ENCODE measurements at places on chromosomes 12 and 14. TPM values are rescaled to one million over a fixed set of nuclear protein-coding genes. Genes with fewer than 3 reads are reported as not detected.
A peak's percentile ranks its signal among the peaks of the same experiment; 100 is the strongest.

ZFHX2 gene
- 2.2 TPM for total RNA-seq

ALKBH1 gene
- 18.0 TPM for total RNA-seq

UBE2N gene
- 152 TPM for total RNA-seq

- peaks cover 94% of the 10 kb centered on the region for H3K4me1 ChIP-seq
- no peaks in the 10 kb centered on the region for H3K27me3 ChIP-seq
- peak overlapping the region; percentile 85 for H3K27ac ChIP-seq
- no peak overlapping the region for H3K4me3 ChIP-seq
Observed at GRCh38 chr14:91368776-91369416, 48.7 kb downstream of the CCDC88C start.

DNA sequence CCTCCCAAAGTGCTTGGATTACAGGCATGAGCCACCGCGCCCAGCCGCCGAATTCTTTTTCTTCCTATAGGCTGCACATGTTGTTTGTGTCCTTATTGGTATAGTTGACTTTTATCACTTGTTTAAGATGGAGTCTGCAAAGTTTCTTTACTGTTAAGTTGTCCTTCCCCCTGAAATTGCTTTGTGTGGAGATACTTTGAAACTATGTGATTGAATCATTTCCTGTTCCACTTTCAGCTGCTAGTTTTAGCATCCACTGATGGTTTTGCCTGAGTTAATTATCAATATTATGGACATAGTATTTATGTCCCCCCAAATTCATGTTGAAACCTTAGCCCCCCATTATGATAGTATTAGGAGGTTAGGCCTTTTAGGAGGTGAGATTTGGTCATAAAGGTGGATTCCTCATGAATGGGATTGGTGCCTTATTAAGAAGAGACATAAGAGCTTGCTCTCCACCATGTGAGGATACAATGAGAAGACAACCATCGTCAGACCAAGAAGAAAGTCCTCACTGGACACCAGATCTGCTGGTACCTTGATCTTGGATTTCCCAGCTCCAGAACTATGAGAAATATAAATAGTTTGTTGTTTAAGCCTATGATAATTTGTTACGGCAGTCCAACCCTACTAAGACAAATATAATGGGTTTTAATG, 34.9 kb downstream of the PPHLN1 start:
- H3K4me1 ChIP-seq: peaks cover 33% of the 10 kb centered on the region
- no peaks in the 10 kb centered on the region for H3K27me3 ChIP-seq
- H3K36me3 ChIP-seq: peaks cover 45% of the 10 kb centered on the region
- no peak overlapping the region for H3K4me3 ChIP-seq

GRCh38 chr12:96652870-96653269, 163.5 kb downstream of the CFAP54 start:
- no peaks in the 10 kb centered on the region for H3K4me1 ChIP-seq
- H3K27ac ChIP-seq: no peak overlapping the region
- no peak overlapping the region for H3K4me3 ChIP-seq
- H3K36me3 ChIP-seq: no peaks in the 10 kb centered on the region
- no peaks in the 10 kb centered on the region for H3K27me3 ChIP-seq
- DNase-seq: no peak

DNA sequence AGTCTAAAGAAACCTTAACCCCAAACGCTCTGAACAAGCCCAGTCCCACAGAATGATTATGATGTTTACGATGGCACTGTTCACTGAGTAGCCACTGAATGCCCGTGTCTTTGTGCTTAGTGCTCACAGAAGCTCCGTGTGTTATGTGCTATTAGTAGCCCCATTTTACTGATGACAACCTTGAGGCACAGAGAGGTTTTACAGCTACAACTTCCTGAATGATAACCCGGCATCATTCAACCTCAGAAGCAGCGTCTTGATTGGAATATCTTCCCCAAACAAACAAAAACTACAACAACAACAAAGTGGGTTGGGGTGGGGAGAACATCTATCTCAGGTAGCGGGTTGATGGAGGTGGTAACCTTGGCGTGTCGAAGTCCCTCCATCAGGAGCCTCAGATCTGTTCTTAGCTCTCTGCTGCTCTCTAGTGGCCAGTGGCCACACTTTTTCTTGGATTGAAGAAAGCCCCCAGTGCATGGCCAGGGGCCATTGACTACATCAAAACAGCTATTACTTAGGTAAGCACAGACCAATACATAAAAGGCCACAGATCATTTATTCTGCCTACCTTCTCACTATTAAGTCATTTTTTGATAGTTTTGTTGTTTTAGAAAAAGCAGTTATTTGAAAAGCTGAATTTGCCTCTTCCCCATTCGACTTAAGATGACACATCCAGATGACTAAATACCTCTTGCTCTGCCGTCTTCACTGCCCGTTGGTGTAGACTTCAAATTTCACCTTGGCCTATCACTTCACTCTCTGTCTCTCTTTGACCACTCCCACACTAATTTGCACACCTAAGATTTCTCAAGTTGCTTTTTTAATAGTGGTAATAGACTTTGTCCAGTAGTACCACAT, 376.9 kb downstream of the GALC start:
- H3K4me1 ChIP-seq: no peaks in the 10 kb centered on the region
- H3K36me3 ChIP-seq: no peaks in the 10 kb centered on the region
- no peak overlapping the region for H3K4me3 ChIP-seq
- no peak for DNase-seq
- H3K27ac ChIP-seq: no peak overlapping the region
- H3K27me3 ChIP-seq: no peaks in the 10 kb centered on the region

GRCh38 chr12:7376196-7376595, 67.8 kb downstream of the CD163L1 start:
- peaks cover 16% of the 10 kb centered on the region for H3K27me3 ChIP-seq

DNA sequence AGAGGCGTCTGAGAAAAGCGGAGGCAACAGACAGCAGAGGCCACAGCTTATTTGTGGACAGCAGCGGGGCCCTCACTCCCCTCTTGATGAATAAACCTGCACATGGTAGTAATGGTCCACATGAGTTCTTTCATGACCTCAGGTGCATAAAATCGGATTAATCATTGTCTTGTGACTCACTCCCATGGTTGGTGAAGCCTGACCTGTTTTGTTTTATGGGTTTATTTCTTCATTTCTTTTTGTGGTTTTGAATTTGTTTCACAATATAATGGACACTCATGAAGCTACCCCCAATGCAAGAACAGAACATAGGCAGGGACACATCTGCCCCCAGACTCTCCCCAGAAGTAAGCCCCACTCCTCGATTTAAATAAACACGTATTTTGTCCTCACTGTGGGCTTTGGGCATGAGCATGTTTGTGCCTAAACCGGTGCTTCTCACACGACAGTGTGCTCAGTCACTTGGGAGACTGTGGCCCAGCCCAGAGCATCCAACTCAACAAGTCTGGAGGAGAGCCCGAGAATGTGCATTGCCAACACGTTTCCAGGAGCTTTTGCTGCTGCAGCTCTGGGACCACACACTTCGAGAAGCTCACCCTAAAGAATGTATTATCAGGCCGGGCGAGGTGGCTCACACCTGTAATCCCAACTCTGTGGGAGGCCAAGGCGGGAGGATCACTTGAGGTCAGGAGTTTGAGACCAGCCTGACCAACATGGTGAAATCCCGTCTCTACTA, 116.1 kb downstream of the SCARB1 start:
- H3K4me1 ChIP-seq: peaks cover 20% of the 10 kb centered on the region
- no peaks in the 10 kb centered on the region for H3K36me3 ChIP-seq
- DNase-seq: no peak
- H3K4me3 ChIP-seq: no peak overlapping the region
- H3K27me3 ChIP-seq: peaks cover 19% of the 10 kb centered on the region

- no peak for DNase-seq
- H3K4me1 ChIP-seq: no peaks in the 10 kb centered on the region
- no peak overlapping the region for H3K4me3 ChIP-seq
Observed at GRCh38 chr14:65805113-65805473, 392.6 kb downstream of the FUT8 start.

- DNase-seq: no peak
- H3K27me3 ChIP-seq: no peaks in the 10 kb centered on the region
- H3K4me1 ChIP-seq: peaks cover 2% of the 10 kb centered on the region
Observed at GRCh38 chr12:93198086-93198485, 179.6 kb upstream of the NUDT4 start.

- no peak overlapping the region for H3K27ac ChIP-seq
- DNase-seq: no peak
- H3K36me3 ChIP-seq: no peaks in the 10 kb centered on the region
- H3K4me3 ChIP-seq: no peak overlapping the region
Observed at GRCh38 chr14:99212646-99213045, 59.4 kb downstream of the BCL11B start.

DNA sequence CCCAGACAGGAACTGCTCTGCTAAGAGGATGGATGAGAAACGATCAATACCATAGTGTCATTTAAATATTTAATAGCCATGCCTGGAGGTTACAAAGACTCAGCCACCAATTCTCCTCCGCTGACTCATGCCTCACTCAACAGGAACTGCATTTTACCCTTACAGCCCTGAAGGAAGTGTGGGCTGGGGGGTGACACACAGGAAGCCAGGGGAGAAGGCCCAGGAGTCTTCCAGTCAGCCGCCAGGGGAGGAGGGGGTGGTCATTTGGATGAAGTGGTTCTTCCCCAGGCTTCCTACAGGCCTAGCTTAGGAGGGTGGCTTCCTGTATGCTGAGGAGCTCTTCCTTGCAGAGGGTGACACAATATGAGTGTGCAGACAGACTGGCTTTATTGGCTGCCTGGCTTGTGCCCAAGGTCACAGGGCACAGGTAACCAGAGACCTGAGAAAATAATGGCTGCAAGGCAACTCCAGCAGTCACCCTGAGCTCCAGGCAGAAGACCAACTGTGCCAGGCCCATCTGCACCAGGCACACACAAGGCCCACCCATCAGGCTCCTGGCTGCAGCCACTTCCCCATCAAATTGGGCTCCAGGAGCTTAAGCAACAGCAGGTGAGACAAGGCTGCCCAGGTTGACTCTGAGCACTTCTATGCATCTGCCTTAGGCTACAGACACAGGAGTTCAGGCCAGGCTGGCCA, 30.6 kb upstream of the RPLP0 start:
- DNase-seq: no peak
- no peak overlapping the region for H3K27ac ChIP-seq
- H3K4me3 ChIP-seq: no peak overlapping the region
- no peaks in the 10 kb centered on the region for H3K36me3 ChIP-seq
- H3K4me1 ChIP-seq: peaks cover 30% of the 10 kb centered on the region

All from activated B cell treated with CpG ODN at 0.5 μM for 24 hours (primary cell).